Stimulated activated CD8-positive, alpha-beta memory T cell treated with anti-CD3 and anti-CD28 coated beads, Interleukin-2, amount 100 ng/mL, for 1 hour (primary cell): ENCODE measurements at places on chromosomes 6 and 20.

DNA sequence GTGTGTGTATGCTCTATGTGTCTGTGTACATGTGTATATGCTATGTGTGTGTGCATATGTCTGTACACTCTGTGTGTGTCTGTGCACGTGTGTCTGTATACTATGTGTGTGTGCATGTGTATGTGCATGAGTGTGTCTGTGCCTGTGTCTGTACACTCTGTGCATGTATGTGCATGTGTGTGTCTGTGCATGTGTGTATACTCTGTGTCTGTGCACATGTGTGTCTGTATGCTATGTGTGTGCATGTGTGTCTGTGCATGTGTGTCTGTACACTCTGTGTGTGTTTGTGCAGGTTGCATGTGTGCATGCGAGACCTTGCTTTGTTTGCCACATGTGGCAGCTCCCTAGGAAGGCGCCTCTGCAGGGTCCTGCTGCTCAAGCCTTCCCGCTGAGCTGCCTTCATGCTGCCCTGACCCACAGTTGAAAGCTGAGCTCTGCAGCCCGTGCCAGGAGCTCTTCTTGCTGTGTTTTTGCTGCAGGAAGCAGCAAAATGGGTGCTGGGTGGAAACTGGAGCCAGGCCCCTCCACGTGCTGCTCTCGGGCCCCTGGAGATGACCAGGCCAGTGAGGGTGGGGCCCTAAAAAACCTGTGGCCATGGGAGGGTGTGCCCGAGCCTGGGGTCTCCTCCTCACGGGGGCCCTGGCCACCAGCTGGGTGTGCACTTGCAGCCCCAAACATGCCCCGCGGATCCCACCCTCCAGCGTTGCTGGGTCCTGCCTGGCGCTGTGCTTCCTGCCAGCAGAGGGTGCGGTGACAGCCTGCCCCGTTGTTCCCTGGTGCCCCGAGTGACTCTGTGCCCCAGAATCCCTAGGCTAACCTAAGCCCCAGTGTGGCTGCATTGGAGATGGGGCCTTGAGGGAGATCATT, 109.1 kb downstream of the DACT2 start:
- DNase-seq = no peak

GRCh38 chr6:93418033-93418407, 1.3 kb downstream of the EPHA7 start:
- DNase-seq = no peak

DNA sequence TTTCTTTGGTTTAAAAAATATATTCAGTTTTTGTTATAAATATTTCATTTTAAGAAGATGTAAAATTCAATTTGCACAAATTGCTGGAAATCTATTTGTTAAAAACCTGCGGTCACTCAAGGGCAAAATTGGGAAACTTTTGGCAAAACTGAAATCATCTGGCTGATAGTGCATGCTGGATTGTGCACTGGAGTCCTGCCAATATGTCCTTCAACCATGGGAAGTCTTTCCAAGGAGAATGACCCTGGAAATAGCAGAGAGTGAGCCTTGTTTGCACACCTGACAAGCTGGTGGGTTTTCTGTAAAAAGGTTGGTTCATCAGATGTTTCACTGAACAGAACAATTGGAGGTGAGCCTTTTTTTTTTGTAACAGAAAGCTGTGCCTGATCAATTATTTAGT, 413.5 kb downstream of the BTBD3 start:
- DNase-seq = no peak

- DNase-seq = no peak
Observed at GRCh38 chr6:26170951-26171841, 84.0 kb downstream of the HFE start.

- DNase-seq = no peak
Observed at GRCh38 chr6:8944548-8944947, 509.2 kb upstream of the SLC35B3 start.

DNA sequence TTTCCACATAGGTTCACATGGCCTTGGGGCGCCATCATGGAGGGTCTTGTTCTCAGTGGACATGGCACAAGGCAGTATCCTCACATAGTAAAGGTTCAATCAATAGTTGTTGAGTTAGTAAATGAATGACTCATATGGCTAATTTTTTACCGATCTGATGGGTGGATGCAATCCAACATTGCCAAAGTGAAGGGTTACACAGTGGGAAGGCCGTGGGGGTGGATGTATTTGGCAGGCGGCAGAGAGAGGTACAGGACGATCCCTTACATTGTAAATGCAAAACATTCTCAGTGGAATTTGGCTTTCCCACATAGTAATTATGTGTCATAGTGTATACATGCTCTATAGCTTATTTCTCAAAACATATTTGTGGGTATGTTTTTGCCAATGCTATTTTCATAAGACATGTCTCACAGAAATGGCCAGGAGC, 21.0 kb upstream of the PDE7B start:
- DNase-seq = no peak

- no peak for DNase-seq
Observed at GRCh38 chr6:78693835-78694234, 173.5 kb upstream of the IRAK1BP1 start.

DNA sequence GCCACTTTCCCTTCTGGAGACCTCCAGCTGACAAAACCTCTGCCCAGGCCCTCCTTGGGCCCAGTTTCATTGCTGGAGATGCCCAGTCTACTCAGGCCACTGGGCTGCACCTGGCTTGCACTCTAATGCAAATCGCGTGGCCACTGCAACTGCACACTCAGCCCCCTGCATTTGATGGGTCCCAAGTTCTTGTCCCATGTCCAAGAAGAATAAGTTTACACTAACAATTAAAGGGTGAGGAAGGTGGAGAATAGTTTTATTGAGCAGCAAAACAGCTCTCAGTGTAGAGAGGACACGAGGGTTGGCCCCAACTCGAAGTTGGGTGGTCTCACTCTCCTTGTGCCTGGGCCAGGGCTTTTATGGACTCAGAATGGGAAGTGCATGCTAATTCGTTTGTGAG, 31.9 kb upstream of the THEMIS start:
- DNase-seq = no peak

DNA sequence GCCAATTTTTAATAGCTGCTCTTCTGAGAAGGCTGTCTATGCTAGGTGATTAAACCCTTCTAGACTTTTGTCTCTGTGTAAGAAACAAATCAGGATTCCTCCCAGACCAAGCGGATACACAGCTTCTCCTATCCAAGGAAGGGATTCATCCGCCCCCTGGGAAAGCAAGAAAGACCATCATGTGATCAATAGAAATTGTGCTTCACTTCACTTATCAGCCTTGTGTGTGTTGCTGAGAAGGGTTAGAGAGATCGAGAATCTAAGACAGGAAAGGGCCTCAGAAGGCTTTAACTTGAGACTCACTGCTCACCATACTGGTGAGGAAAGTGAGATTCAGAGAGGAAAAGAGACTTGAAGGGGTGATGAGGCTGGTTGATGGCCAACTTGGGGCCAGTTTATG, 1.5 kb downstream of the ABCC10 start:
- DNase-seq = no peak

GRCh38 chr6:1871724-1872315, 262.1 kb downstream of the FOXC1 start:
- DNase-seq = no peak

GRCh38 chr20:4059606-4060005, 44.2 kb upstream of the RNF24 start:
- DNase-seq = no peak

DNA sequence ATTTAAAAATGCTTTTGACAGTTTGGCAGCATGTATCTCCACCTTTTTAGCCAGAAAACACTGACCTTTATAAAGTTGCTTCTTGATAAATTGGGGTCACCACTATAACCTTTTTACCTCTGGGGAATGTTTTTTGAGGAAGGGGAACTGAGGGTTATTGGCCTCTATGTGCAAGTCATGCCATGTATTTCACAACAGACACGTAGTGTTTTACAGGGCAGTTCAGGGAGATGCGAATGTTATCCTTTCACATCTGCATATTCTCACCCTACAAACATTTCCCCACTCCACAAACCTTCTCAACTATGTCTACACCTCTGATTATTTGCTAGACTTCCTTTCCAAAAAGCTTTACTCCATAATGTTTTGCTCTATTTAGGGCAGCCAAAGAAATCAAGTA, 17.0 kb upstream of the SLA2 start:
- no peak for DNase-seq

DNA sequence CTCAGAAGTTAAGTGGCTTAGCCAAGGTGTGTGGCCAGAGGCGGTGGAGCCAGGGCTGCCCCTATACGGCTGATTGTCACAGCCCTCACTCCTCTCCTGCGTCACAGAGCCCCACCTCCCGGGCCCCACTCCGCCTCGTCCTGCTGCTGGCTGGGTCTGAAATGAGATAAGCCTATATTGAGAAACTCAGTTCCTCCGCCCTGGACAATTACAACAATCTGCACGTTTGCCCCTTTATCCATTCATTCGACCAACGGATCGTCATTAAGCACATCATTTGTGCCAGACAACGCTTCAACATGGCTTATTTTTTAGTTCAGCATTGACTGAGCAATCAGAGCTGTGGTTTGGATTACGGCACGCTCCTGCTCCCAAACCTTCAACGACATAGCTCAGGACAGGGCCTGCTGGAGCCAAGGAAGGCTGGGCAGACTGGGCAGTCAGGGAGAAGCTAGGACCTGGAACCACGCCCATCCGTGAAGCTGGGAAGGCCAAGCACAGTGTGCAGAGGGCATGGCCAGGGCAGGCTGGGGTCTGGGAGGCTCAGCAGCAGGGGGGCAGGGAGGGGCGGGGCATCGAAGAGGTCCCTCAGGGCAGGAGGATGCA, 16.6 kb upstream of the EZR start:
- no peak for DNase-seq

GRCh38 chr6:74578339-74578738, 627.5 kb downstream of the COL12A1 start:
- no peak for DNase-seq

DNA sequence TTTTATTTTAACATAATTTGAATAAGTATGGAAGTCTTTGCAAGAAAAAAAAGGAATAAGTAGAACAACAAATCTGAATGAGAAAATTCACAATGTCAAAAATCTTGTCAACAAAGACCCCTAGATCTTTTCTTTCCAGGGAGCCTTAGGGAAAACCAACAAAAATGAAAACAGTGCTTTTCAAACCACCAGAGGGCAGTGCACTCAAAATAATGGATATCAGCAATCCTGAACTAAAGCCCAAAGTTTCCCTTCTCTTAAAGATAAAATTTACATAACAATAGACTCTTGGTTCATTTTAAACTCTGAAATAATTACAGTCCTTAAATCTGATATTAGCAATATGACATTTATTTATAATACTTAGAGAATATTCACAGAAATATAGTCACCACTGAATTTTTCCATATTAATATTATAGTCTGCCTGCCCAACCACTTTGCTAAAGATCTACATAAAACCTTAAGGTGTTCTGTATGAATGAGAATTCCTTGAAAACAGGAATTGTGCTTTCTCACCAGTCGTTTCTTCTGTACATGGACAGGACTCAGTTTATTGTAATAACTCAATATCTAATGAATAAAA, 105.3 kb upstream of the BMP5 start:
- no peak for DNase-seq

GRCh38 chr6:104227508-104227907, 632.2 kb downstream of the HACE1 start:
- DNase-seq = no peak

- no peak for DNase-seq
Observed at GRCh38 chr6:35663447-35664235, 25.1 kb downstream of the FKBP5 start.

GRCh38 chr6:82118150-82118562, 129.4 kb downstream of the IBTK start:
- DNase-seq = no peak

DNA sequence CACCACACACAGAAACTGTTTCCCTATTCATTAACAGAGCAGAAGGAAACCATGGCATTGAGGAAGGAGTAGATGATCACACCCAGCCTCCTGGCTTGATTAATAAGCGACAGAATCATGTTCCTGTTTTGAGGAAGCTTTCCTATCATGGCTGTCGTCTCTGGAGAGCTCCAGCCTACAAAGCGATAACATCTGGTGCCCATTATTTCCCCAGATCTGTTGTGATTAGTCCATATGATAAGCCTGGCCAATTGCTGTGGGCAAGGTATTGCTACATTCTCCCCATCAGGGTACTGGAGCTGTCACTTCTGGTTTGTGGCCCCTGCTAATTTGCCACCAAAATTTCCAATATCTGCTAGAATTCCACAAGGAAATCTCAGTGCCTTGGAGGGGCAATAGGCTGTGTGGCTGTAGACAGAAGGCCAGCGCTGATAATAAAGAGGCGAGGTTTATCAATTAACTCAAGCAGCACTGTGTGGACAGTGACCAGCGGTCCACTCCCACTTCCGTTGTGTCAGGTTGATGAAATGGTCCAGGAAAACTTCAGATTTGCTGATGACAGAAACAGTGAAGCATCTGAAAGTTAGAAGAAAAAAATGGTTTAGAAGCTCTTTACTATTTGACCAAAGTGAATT, 66.4 kb downstream of the OLIG3 start:
- DNase-seq = no peak

- no peak for DNase-seq
Observed at GRCh38 chr20:14477125-14477524, 139.7 kb upstream of the FLRT3 start.

- no peak for DNase-seq
Observed at GRCh38 chr6:91043751-91044150, 456.9 kb upstream of the MAP3K7 start.

DNA sequence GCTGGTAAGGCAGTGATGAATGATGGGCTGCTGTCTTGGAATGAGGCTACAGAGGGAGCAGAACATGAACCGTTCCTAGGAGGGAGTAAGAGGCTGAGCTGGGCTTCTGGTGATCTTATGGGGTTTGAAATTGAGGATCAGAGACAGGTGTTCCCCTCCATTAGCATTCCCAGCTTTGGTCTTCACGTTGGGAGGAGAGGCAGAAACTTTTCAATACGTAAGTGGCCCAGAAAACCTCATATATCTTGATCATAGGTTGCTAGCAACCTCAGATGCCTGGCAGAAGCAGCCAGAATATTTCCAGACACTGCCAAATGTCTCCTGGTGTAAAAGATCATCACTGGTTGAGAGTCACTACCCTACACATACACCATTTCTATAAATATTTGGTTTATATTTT, 167.1 kb downstream of the INSM1 start:
- no peak for DNase-seq

GRCh38 chr20:12913781-12914443, 94.9 kb upstream of the SPTLC3 start:
- no peak for DNase-seq

DNA sequence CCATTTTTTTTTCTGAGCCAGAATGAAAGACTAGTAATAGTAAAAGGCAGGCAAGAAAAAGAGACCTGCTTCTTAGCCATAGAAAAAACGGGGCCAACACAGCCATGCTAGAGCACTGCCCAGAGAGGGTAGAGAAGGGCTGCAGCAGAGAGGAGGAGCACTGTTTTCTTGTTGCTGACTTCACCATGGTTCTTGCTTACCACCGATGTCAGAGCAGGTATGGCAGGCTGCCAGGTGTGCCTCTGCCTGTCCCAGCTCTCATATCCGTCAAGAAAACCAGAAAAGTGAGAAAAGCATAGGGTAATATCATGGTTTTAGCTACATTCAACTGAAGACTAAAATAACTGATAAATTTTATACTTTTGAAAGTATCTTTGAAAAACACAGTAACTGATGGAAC, 60.7 kb downstream of the DTNBP1 start:
- DNase-seq = no peak

DNA sequence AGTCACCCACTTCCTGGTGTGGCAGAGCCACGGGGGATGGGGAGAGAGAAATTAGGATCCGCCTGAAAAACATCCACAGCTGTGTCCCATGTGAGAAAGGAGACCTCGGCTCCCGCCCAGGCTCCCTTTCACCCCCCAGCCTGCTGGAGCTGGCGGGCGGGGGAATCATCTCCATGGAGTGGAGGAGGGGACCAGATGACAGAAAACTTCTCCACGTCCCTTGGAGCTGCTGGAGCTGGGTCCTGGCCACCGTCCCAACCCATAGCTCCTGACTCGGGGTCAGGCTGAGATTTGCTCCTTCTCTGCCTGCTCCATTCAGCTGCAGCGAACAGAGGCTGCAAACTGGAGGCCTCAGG, 113.8 kb downstream of the CEBPB start:
- no peak for DNase-seq
